ENCODE measurements at places on chromosomes 7 and 10.

DNA sequence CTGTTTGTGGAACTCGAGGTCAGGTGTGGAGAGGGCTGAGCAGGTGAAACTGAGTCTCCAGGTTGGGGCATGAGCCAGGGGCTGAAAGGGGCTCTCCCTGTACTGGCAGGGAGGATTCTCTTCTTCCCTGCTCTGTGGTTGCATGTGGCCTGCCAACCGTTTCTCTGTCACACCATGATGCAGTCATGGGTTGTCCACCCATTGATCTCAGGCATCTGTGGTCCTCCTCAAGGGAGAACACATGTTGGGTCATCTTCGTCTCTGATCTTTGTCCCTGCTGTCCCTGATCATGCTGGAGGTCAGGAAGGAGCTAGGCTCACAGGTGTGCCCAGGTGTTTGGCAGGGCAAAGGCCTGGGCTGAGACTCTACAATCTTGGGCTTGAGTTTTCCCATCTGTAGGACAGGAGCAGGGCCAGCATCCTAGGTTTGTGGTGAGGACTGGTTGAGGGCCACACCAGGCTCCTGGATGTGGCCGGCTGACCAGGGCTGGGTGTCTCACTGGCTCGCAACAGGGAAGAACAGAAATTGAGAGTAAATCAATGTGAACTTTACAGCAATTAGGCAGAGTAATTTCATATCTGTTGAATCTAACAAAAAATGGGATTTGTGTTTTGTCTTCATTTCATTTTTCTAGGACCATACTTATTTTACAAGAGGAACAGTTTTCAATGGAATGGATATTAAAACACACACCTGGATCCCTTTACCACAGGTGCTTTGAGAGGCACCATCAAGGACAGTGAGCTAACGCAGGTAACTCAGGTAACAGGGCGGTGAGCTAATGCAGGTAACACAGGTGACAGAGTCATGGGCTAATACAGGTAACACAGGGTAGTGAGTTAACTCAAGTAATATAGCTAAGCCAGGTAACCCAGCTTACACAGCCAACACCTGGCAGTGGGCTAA is 58.5 kb upstream of the IGFBP3 start:
- DNase-seq: no peak

DNA sequence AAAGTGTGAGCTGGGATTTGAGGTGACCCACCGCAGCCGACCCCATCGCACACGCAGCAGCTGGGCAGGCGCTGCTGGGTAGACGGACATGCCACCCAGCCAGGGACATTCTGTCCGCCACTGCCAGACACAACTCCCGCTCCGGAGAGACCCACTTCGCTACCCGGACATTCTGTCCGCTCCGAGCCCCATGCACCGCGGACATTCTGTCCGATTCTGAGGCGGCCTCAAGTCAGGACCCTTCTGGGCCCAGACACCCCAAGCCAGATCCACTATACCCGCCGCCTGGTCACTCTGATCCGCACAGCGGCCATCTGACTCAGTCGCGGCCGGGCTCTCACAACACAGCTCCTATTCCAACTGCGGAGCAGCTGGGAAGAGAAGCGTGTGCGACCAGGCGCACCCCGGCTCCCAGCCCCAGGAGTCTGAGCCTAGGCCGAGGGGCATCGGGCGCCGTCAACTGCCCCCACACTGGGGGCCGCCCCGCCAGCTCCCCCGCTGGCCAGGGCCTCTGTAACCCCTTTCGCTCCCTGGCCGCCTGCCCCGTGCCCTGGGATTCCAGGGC is 763 bp downstream of the PITX3 start:
- DNase-seq: no peak

DNA sequence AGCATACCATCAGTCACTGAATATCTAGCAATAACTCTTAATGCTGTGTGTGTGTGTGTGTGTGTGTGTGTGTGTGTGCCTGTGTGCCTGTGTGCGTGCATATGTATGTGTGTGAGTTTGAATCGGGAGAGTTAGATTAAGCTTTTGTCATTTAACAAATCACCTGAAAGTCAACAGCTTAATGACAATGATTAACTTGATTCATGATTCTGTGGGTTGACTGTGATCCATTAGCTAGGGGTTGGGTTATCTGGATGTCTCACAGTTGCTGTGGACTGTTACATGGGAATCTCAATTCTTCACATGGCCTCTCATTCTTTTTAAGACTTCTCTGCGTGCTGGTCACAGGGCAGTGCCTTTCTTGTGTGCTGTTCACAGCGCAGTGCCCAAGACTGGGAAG is 639.0 kb upstream of the SORCS1 start:
- DNase-seq: no peak

DNA sequence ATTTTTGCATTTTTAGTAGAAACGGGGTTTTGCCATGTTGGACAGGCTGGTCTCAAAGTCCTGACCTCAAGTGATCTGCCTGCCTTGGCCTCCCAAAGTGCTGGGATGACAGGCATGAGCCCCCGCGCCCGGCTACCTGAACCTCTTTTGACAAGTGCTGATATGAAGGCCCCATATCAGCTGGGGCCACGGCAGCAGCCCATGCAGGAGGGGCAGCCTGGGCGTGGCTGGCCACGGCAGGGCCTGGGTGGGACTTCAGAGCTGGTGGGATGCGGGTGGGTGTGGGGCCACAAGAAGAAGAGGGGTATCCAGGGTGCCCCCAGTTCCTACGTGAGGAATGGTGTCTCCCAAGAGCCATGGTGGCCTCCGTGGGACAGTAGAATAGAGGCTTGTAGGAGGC is 6.9 kb downstream of the LRRC27 start:
- DNase-seq: no peak

DNA sequence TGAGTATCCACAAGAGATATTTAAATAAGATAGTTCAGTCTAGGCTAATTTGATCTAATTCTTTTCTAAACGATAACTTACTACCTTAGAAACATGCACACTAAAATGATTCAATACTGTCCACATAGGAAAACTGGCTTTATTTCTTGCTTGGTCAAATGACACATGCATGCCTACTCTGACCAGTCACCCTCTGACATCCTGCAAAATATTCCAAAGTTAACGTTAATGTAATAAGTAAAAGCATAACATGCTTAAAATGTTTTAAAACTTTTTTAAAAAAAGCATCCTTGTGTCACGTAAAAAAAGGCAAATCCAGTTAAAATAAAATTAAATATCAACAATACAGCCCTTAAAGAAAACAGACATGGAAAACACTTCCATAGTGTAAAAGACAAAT is 70.2 kb downstream of the UBE2H start:
- DNase-seq: peak; percentile 63

GRCh38 chr7:90897961-90898469 is 301.9 kb downstream of the CDK14 start:
- no peak for DNase-seq

- no peak for DNase-seq
Measured at GRCh38 chr10:101292194-101293006, 61.6 kb upstream of the BTRC start.

DNA sequence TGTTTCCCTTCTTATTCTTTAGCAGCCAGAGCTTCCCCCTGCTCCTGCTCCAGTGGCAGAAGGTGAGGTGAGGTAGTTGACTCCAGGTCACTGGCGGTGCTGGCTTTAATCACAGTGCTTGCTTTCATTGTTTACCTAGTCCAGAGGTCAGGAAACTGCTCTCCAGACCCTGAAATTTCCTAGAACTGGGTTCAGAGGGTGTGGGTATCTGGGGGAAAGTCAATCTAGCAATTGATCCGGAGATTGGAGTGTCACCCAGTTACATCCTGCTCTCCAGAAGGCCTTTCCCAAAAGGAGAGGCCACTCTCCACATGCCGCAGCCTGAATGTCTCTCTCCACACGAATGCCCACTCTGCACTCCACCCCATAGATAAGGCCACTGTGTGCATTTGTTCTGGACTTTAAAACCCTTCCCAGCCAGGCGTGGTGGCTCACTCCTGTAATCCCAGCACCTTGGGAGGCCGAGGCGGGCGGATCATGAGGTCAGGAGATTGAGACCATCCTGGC is 2.1 kb upstream of the MBL2 start:
- DNase-seq: no peak

DNA sequence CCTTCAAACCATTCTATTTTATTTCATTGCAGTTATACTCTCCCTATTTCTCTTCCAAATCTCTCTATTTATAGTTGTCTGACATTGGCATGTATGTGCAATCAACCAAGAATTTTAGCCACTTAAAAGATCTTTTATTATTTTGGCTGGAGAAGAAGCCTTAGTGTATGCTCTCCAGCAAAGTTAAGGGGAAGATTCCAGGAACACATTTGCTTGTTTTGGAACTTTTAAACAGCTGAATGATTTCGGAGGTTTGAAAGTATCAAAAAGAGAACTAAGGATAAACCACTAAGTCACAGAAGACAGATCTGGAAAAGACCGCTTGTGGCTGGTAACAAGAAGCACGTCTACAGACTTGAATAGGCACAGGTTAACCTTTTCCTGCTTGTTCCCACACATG is 182.2 kb upstream of the FZD1 start:
- peak; percentile 78 for DNase-seq

DNA sequence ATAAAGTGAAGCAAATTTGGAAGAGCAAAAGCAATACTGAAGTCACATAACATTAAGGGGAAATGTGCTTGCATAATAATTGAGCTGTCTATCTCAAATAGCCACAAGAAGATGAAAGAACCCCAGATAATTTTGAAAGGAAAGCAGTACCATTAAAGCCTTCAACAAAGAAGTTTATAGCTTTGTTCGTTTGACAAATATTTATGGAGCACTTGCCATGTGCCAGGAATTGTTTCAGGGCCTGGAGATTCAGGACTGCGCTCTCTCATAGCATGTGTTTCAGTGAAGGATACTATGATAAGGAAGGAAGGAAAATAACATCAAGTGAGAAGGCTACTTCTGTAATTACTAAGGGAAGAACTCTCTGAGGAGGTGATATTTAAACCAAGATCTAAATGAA is 212.3 kb upstream of the CSTF2T start:
- DNase-seq: no peak

- DNase-seq: no peak
Measured at GRCh38 chr10:100750291-100751210, 5.2 kb downstream of the PAX2 start.

DNA sequence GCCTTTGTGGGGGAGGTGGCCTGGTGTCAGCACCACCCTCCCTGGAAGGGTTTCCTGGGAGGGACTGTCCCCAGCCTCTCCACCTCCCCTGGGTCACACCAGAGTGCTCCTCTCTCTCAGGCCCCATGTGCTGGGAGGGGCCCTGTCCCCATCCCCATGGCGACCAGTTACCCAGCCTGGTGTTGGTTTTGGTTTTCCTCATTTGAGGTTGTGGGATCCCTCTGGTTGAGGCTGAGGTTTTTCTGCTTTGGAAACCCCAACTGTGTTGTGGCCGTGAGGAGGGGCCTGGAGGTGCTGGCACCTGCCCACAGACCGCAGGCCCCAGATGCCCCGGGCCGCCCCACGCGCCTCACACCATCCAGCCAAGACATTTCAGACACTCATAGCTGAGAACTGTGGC is 106.3 kb downstream of the GRK5 start:
- DNase-seq: no peak

- DNase-seq: no peak
Measured at GRCh38 chr10:18829259-18829658, 170.0 kb downstream of the ARL5B start.

DNA sequence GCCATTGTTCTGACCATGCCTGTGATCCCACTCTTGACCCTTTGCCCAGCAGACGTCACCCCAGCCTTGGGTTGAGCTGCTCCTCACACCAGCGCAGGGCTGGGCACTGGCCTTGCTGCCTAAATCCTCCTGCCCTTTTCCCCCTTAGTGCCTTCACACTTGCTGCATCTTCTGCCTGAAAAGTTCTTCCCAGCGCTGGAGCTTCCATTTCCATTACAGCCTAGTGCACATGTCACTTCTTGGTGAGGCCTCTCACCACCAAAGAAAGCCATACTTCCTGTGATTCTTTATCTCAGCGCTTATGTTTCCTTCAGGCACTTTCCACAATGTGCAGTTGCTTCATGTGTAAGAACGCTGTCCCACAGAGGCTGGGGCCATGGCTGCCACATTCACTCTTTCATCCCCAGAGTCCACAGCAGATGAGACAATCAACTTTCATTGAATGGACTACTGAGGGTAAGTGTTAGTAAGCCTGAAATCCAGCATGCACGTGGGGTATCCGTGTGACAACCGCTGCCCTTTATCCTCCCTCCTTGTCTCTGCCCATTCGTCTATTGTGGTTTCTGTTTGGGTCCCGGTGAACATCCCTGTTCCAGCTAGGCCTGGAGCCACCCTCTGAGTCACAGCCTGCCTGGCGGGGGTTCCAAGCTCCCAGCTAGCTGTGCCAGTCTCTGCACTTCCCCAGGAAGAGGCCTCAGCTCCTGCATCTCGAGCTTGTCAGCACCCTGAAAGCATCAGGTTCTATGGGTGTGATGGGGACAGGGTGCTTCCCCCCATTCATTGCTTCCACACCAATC is 37.3 kb downstream of the ADRA2A start:
- peak; percentile 75 for DNase-seq

- peak; percentile 75 for DNase-seq
Measured at GRCh38 chr7:73606801-73607691, 17.3 kb downstream of the MLXIPL start.

- DNase-seq: peak; percentile 23
Measured at GRCh38 chr7:139482662-139483466, 609 bp downstream of the KLRG2 start.

DNA sequence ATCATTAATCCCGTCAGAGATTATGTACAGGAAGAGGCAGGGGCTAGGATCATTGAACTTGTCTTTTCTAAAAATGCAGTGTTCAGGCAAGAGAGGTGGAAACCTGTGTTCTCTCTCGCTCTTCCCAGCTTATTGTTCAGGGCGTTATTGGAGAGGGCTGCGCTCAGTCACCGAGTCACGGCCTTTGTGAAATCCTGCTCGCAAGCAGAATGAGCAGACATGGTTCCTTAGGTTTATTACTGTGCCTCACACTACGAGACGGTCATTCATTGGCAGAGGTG is 631 bp upstream of the PRKRIP1 start:
- no peak for DNase-seq

DNA sequence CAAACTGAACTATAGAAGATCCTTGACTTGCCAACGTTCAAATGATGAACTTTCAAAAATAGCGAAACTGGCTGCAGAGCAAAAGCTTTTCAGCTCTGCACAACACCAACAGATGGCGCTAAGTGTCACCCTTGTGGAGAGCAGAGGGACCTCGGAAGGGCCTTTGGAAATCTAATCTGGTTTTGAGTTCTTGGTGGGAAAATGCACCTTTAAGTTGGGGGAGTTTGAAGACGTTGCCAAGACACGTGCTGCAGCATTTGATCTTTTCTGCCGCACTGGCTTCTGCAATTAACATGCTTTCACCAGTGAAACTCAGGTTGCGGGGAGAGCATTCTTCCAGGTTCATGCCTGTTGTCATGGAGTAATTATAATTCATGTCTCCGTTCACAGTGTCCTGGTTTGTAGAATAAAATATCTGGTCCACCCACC is 26.3 kb upstream of the WDR11 start:
- no peak for DNase-seq

- no peak for DNase-seq
Measured at GRCh38 chr10:5591336-5591824, 66.6 kb downstream of the CALML3 start.

GRCh38 chr7:44191171-44191570 is 1.9 kb upstream of the GCK start:
- no peak for DNase-seq

GRCh38 chr7:154774303-154774969 is 228.5 kb downstream of the PAXIP1 start:
- no peak for DNase-seq
